GM04503 (cell line): ENCODE measurements at places on chromosomes 1 and 21.

DNA sequence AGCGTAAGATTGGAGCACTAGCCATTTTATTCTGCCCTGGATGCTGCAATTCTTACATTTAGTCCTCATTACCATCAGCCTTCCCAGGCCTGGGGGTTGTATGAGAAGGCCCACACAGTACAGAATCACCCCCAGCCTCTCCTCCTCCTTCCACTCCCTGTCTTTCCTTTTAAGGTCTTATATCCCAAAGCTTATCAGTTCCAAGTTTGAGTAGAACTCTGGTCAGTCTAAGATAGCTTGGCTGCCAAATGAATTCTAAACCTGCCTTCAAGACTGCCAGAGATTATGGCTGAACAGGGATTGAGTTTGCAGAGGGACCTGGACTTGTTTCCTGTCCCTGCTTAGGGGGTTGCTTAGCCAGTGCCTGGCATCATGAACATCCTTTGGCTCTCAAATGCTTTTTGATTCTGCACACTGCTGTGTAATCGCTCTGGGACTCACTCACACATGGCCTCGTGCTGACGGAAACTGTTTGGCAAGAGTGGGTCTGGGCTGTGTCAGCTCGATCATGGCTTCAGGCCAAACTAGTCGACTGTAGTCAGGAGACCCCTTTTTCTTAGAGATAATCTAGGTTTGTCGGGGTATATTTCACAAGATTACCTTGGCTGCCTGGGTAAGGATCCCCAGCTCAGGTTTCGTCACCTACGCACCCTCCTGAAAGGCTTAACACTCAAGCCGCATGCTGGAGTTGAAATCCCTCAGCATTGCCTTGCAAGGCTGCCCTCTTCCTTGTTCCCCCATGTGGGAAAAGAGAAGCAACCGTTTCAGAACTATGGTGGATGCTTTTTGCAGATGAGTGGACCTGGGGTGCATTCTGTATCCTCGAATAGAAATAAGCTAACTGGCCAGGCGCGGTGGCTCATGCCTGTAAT is 252.6 kb downstream of the NFIA start:
- no peak for DNase-seq

DNA sequence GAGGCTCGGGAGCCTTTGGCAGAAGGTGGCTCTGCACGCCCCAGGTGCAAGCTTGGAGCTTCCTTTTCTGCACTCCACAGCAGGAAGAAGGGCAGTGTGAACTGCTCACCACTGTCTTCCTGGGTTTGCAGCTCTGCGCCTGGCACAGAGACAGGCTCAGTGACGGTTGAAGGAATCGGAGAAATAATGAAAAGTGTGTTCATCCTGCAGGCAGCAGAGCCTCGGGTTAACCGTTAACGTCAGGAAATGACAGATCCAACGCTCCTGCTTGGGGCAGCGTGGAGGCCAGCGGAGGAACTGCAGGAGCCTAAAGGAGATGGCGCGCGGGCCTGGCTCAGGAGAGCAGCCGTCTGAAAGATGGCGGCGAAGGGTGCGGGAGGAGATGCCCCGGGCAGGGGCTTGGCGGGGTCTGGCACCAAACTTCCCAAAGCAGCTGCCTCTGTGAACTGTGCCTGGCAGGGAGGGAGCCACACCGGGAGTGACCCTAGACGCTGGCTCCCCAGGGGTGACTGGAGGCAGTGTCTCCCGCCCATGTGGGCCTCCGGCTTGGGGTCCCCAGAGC is 10.9 kb upstream of the SAMD11 start:
- no peak for DNase-seq

DNA sequence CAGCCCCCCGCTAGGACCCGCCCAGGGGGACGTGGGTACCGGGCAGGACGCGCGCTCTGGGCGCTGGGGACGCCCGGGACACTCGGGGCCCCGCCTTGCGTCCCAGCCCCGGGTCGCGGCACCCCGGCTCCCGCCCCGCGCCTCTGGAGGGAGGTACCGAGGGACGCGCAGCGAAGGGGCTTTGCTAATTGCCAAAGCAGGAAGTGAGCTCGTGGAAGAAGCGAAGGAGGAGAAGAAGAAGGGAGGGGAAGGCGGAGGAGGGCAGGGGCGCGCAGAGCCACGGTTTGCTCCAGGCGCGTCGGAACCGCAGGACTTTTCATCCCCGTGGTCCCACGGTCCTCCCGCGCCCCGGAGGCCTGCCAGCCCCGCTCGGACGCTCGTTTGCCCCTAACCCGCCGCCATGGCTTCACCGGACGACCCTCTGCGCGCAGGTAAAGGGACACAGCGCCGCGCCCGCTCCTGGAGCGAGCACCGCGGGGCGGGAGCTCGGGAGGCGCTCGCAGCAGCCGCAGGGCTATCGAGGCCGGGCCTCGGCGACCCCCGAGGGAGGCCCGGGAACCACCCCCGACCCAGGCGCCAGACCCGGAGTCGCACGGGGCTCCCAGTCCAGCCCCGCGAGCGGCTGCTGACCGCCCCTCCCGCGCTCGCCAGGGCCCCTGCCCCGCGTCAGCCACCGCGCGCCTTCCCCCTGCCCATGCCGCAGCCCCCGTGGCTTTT is 1.3 kb downstream of the EDARADD start:
- DNase-seq, result no peak

GRCh38 chr1:10610901-10611600 is 136.3 kb downstream of the PEX14 start:
- DNase-seq, result no peak

- DNase-seq, result peak; percentile 100
Observed at GRCh38 chr1:33433509-33434362, 2.8 kb upstream of the PHC2 start.

DNA sequence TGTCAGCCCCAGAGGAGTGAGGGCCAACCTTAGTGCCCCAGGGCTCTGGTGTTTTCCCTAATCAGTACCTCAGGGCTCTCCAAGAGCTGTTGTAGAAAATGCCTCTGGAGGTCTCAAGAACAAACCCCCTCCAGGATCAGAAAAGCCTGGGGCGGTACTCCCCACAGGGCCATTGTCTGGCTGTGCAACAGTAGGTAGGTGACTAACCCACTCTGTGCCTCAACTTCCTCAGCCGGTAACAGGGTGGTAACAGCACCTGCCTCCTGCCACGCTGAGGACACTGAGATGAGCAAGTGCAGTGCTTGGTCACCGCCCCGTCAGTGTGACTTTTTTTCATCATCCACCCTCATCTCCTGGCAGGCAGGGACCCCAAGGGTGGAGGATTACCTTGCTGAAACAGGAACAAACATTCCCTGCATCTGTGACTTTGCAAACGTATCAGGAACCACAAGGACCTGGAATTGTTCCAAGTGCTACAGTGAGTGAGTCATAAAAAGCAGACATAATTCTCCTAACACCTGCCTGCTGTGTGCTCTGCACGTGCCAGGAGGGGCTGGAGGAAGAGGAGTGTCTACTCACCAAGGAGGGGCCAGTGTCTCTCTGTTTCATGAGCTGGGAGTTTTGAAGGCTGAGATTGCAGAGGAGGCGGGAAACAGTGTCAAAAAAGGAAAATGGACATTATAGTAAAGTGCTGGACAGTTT is 440.8 kb downstream of the NPHP4 start:
- no peak for DNase-seq

- DNase-seq, result no peak
Observed at GRCh38 chr1:243667133-243667532, 182.9 kb downstream of the AKT3 start.

DNA sequence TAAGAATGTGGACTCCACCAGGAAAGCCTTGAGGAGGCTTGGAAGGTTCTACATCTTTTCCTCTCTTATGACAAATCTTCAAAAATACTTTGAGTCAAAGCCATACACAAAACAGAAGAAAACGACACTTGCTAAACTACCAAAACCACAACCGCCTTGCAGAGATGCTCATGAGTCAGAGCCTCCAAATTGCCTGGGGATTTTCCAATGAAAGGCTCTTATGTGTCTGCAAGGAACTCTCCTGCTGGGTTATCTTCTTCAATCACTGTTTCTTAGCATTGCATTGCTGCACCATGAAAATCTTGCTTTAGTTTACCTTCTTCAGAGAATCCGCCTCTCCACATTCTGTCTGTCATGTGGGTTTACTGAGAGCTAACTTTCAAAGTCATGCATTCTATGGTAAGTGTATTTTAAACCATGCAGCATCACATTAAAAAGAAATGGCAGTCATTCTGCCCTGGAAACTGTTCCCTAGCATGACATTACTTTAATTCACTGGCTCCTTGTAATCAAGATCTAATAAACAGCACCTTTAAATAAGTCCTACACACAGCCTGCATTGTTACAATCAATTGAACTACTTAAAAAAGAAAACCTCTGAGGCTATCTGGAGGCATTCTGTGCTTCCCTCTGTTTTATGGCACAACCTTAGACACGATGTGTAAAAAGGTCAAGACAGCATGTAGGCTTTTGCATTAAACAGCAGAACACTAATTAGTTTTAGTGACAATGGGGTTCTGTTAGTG is 210.0 kb upstream of the FOXD3 start:
- DNase-seq, result peak; percentile 37

DNA sequence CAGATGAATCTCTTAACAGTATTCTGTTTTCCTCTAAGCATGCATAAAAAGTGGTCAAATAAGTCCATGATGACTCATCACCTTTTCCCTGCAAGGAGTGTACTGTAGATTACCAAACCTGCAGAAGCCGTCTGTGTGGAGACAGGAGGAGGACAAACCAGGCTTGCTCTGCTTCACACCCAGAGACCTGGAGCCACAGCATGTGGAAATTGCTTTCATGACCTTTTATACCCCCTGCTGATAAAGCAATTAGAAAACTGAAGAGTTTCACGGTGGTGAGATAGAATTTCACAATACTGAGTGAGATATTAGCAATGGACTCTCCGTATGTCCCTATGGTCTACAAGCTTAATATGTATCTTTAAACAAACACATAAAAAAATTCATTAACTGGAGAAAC is 9.4 kb downstream of the CORT start:
- DNase-seq, result peak; percentile 42

DNA sequence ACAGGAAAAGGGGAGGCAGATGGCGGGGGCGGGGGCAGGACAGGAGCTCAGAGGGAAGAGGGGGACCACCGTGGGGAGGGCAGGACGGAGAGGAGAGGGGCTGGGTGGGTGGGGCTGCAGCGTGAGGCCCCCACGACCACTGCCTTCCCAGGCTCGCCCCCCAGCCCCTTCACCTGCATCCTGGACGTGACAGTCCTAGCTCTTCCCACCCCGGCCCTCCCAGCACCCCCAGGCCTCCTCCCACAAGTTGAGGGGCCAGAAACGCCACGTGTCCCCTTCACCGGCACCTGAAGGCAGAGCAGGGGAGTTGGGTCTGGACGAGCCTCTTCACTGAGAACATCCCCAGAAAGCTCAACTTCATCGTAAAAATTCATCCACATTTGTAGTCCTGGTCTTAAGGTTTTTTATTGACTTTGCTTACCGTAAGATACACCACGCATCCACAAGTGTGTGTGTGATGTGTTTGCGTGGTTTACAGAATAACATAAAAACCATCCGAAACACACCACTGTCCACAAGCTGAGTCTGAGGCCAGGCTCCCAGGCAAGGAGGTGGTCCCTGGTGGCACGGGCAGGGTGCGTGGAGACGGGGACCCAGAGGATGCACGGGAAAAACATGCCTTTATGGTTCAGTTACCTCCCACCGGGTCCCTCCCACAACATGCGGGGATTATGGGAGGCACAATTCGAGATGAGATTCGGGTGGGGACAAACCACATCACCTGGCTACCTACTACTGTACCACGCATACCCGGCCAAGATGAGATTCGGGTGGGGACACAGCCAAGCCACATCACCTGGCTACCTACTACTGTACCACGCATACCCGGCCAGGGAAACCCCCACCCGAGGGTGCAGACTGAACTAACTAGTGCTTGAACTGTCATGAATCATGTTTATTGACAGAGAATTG is 13.9 kb upstream of the COL18A1 start:
- DNase-seq, result no peak

GRCh38 chr21:42403611-42404231 is at the start of gene UBASH3A:
Gene UBASH3A, plus strand, starts transcription at chr21:42403902. Its CDS starts 44 bp downstream, at chr21:42403946.
- no peak for DNase-seq

DNA sequence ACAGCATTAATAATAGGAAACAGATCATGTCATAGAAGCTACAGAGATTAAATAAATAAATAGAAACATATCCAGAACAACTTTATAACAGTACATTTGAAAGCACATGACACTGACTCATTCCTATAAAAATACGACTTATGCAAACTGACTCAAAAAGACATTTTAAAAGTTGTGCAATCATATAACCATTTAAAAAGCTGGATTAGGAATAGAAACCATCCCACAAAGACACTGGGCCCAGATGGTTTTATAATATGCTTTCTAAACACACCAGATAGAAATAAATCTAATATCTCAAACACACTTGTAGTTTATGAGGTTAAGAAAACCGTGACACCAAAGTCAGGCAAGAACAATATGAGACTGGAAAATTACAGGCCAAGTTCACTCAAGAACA is 47.6 kb downstream of the MATN1 start:
- DNase-seq, result peak; percentile 79

GRCh38 chr1:191675856-191676783 is 482.1 kb upstream of the RGS18 start:
- DNase-seq, result no peak

DNA sequence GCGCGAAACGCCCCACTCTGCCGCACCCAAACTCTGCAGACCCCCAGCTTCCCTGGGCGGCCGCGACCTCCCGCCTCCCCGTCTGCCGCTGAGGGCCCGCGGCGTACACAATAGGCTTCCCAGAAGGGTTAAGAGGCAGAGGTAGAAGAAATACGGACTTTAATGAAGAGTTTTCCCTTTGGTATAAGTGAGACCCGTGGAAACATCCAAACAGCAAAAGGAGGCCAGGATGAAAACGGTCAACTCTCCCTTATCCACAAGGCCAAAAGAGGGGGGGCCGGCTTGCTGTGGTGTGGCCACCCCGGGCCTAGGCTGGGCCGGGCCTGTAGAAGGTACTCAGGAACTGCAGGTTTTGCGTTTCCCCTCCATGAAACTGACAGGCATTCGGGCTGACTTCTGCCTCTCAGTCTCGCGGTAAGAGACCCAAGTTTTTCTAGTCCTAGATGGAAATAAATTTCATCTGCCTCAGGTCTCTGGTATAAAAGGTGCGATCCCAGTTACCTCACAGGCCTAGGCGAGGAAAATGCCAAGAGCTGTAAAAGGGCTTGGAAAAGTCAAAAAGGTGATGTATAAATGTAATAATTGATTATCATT is 671 bp upstream of the PYGO2 start:
- DNase-seq, result no peak

GRCh38 chr21:36820176-36821031 is 121.5 kb downstream of the SIM2 start:
- DNase-seq, result no peak

GRCh38 chr21:34962586-34963222 is 86.4 kb downstream of the RUNX1 start:
- DNase-seq, result no peak

DNA sequence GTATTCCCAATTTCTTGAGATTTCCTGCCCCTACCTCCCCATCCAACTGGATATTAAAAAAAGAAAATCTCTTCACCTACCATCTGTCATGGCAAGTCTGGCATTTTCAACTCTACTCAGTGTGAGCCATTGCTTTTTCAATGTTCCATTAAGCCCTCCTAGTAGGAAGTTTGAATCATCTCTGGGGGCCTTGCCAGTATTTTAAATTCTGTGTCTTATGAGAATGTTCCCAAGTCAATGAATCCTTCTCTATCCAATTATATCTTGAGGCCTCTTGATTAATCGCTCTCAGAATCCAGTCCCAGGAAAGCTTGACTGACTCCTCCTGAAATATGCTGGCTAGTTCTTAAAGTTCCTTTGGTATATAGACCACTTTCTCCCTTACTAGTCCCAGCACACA is 91.5 kb downstream of the NGF start:
- no peak for DNase-seq

- DNase-seq, result no peak
Observed at GRCh38 chr1:225462714-225463574, 35.1 kb upstream of the LBR start.
